ENCODE measurements at places on chromosomes 7 and 10.

GRCh38 chr10:10564081-10564794, 453.4 kb upstream of the CELF2 start:
- peak; percentile 7 for DNase-seq

DNA sequence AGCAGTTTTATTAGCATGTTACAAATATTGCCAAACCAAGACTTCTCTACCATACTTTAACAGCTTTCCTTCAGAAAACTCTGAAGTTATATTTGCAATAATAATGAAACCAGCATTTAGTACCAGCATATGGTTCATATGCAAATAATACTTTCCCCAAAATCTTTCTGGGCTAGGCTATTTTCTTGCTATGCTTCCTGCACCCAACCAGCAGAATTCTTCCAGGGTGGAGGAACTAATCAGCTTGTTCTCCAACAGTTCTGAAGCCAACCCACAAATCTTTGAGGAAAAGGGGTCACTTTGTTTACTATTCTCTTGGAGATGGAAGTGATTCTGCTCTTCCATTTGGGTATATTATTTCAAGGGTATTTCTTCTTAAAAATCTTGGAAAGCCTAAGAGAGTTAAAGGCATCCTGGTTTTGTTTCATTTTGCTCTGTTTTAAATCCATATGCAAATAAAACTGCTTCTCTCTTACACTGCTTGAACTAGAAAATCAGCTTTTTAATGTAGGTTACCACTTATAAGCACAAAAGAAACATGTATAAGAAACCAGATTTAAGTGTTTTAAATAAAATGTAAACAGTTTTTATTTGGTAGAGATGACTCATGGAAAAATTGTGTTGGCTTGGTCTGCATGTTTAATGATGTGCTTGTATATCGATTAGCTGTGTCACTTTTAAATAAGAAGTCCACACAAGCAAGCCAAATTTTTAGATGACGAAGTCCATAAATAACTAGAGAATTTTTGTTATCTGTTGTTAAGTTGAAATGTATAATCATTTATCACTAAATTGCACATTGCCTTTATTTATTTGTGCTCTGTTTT, 103.7 kb downstream of the HECTD2 start:
- no peak for DNase-seq

GRCh38 chr7:4683043-4683883, 1.2 kb downstream of the FOXK1 start:
- DNase-seq, result no peak

GRCh38 chr10:59387951-59388670, 25.8 kb upstream of the FAM13C start:
- DNase-seq, result peak; percentile 37

- no peak for DNase-seq
These were observed 3.9 kb downstream of the FAM241B start for GRCh38 chr10:69633673-69634635.

DNA sequence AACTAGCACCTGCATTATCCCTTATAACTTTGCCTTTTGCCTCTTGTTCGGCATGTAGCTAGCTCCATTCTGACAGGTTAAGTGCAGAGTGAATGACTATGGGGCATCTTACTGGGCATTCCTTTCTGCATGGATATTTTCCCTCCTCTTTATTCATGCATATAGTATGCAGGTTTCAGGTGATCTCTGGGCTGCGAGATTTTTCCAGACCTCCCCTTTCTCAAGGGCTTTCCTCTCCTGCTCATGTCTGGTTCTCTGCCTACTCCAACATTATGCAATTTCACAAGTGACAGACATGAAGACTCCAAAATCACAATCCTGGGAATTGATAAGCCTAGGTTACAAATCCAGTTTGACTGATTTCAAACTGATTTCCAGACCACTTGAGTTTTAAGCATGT, 503.8 kb downstream of the NXPH1 start:
- no peak for DNase-seq

DNA sequence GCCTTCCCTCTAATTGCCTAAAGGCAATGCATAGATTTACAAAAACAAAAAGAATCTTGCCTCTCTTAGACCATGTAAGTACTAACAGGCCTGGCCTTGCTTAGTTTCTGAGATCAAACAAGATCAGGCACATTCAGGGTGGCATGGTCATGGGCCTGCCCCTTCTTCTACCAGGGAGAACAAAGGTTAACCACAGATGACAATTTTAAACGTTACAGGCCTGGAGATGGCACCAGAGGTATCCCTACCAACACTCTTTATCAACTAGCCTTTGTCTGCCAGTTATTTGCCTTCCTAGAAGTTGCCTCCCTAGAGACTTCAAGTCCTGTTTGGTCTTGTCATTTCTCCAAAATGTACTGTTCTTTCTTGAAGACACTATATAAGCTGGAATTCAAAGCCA, 252.6 kb downstream of the DOCK4 start:
- DNase-seq, result peak; percentile 16

DNA sequence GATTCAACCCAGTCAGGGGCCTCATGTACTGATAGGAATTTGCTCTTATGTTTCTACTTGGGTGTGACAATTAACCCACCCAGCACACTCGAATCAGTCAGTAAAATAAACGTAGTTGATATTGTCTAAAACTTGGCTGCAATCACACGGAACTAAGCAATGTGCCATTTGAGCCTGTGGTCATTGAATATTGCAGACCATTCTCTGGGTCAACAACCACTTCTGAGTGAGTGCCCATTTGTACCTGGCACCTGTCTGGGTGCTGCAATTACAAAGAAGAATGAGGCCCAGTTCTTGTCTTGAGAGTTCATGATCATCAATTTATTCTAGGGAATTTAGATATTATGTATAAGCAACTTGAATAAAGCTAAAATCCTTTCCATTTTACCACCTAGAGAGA, 29.8 kb downstream of the NPY start:
- DNase-seq, result no peak
